ENCODE measurements at places on chromosomes 4 and X.

DNA sequence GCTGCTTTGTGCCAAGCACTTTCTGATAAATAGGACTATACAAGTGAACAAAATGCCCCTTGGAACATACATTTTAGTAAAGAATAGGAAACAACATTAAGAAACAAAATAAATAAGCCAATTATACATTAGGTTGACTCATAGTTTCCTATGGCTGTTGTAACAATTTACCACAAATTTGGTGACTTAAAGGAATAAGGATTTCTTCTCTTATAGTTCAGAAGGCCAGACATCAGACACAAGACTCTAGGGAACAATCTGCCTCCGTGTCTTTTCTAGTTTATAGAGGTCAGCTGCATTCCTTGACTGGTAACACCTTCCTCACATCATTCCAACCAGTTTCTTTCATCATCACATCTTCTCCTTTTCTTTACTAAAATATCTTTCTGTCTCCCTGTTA, 235.9 kb upstream of the PCDH18 start:
- DNase-seq = no peak

- no peak for DNase-seq
Measured at GRCh38 chrX:137988470-137988869, 422.5 kb downstream of the ZIC3 start.

DNA sequence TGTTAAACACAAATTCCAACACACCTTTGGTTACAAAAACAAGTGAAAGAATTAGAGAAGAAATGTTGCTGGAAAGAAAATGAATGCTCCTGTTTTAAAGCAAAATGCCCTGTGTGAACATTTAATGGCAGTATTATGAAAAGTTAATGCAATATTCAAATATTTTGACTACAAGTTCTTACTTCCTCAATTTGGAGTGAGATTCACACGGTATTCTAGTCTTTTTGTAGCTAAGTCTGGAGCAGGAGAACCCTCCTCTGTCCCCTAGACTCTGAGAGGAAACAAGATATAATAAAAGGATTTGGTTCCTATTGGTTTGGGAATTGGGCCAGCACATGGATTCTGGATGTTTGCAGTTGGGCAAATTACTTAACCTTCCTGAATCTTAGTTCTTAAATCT, 12.7 kb downstream of the MAD2L1 start:
- no peak for DNase-seq

DNA sequence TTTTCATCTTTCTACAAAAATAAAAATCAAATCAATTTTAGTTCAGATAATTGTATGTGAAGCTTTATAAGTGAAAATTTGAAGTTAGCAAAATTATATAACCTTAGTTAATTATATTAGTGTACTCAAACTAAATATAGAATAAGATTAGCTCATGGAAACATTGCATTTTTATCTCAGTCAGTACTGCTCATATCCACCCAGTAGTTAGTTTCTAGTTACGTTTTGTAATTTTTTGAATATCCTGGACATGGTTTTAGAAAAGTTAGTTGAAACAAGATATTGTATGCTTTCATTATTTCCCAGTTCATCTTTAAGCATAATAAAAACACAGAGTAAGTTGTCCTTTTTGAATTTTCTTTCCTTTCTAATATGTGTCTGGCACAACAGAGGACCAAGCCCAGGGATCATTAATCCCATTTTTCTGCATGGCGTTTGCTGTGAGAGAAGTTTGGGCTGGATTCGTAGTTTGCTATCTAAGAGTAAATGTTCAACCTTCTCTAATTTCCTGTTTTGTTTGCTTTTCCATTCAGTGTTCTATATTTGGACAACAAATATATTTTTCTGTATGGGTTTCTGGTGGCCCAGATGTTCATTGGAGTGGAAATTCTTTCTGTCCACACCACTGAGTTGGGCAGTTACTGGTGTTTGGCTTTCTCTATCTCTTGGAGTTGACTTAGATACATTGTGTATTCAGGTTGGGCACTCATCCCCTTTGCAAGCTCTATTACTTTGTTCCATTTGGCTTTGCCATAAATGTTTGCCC, 12.1 kb downstream of the TBL1X start:
- no peak for DNase-seq

GRCh38 chrX:94107981-94108380, 434.0 kb downstream of the FAM133A start:
- DNase-seq = no peak

GRCh38 chr4:106704253-106704870, 331.8 kb downstream of the DKK2 start:
- no peak for DNase-seq

DNA sequence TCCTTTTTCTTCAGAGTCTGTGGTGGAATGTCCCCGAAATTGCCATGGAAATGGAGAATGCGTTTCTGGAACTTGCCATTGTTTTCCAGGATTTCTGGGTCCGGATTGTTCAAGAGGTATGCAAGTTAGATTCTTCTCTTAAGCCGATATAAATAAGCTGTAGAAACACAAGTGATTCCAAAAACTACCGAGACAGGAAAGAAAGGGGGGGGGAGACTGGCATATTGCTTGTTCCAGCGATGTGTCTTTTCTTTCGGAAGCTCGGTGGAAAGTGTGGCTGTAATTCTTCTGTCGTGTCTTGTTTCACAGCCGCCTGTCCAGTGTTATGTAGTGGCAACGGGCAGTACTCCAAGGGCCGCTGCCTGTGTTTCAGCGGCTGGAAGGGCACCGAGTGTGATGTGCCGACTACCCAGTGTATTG, 236.9 kb downstream of the DCTD start:
- no peak for DNase-seq

GRCh38 chrX:119708936-119709335, 16.0 kb upstream of the SEPTIN6 start:
- DNase-seq = no peak

- no peak for DNase-seq
Measured at GRCh38 chr4:147174591-147174990, 228.9 kb upstream of the TTC29 start.

GRCh38 chr4:8112036-8112576, 46.5 kb downstream of the ABLIM2 start:
- DNase-seq = no peak
